ENCODE measurements at places on chromosomes 6 and 20.

DNA sequence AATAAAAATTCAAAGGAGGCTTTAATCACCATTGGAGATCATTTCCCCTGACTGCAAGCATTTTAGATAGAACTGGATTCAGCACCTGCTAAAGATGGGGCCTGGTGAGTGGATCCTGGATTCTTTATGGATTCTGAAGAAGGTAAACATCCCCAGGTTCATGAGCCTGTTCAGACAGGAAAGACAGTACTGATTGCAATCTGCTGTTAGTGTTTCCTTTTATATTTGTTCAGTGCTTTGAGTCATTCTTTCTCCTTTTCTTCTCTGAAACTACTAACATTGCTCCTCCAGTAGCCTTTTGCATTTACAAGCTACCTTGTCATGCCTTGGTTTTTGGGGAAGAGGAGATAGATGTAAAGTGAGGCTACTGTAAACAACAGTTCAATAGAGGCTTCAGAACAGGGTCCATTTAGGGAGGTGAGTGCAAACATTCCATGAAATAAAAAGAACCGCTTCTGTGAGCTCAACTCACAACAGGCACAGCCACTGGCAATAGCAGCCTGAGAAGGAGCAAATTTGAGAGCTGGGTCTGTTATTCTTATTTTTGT lies 66.4 kb upstream of the PRL start:
- no peak for DNase-seq

- DNase-seq = no peak
Measured at GRCh38 chr6:143843677-143843999, 500 bp downstream of the LTV1 start.

DNA sequence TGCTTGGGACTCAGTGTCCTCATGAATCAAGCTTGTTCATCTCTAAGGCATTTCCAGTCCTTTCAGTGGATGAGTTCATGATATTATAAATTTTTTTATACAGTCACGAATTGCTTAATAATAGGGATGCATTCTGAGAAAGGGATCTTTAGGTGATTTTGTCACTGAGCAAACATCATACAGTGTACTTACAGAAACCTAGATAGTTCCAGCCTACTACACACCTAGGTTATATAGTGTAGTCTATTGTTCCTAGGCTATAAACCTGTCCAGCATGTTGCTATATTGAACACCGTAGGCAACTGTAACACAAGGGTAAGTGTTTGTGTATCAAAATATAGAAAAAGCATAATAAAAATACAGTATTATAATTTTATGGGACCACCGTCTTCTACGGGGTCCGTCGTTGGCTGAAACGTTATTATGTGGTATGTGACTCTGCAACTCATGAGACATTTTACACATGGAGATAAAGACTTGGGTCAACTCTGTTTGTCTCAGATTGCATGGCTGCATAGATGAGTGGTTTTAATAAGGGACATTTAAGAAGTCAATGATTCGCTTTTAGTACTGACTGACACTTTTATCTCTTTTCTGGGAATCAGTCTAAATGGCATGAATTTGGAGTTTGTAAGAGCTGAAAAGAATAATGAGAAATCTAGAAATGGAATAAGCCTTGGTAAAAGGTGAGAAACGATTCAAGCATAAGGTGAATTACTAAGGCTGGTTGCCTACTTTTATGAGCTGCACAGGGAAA lies 33.2 kb downstream of the CLIC5 start:
- DNase-seq = no peak

GRCh38 chr20:25541676-25542075 lies 43.7 kb downstream of the NINL start:
- DNase-seq = no peak

DNA sequence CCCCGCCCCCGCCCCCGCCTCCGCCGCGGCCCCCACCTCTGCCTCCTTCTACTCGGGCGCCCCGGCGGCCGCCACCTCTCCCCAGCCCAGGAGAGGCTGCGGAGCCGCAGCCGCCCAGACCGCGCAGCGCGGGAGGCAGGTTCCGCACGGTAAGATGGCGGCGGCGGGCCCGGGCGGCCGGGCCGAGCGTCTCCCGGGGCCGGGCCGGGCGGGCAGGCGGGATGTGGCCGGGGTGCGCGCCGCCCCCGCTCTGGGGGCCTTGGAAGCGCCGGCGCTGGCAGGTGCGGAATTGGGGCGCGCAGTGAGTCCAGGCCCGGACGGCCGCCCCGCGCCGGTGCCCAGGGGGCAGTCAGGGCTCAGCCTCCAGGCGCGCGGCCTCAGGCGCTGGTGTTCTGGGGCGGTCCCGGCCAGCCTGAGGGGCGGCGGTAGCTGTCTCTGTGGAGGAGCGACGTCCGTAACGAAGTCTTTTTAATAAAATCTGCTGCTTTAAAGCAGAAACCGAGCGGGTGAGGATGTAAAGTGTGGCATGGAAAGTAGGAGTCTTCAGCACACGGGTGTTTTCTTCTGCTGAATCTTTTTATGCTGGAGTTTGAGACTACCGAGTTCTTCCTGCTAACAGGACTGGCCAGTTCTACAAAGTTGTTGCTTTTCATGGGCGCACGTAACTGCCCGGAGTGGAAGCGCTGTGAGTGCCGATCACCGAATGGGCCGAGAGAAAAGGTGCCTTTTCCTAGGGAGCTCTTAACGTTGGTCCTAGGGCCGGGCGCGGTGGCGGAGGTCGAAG lies at the start of gene GID8:
TSS of gene GID8 (plus strand) at position 43 of the 784 bp plus-strand sequence. CDS start 3,356 bp downstream, outside the sequence.
- DNase-seq = no peak

GRCh38 chr6:156862711-156863110 lies 85.5 kb downstream of the ARID1B start:
- DNase-seq = no peak

DNA sequence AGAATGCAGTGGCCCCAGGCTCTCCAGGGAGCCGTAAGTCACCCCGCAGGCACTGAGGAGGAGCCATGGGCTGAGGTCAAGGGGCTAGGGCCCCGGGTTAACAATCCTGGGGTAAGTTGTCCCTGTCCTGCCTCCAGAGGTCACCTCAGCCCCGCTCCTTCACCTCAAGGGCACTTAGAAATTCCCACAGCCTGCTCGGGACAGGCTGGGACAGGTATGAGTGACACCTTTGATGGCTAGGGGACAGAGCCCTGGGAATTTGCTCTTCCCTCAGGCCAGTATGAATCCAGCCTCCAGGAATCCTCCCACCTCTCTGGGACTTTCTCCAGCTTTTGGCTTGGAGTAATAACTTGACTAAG lies 3.5 kb upstream of the GRM4 start:
- no peak for DNase-seq

Measured in right renal pelvis (tissue), 4 donors.